Activated CD8-positive, alpha-beta T cell treated with anti-CD3 and anti-CD28 coated beads for 36 hours (primary cell): ENCODE measurements at places on chromosomes 2 and 18. TPM values are rescaled to one million over a fixed set of nuclear protein-coding genes. Genes with fewer than 3 reads are reported as not detected.

Gene CNTNAP5
- total RNA-seq: not detected

Gene KCNJ3
- not detected for total RNA-seq

Gene CHRNG
- total RNA-seq: not detected

Gene SCYGR6
- not detected for total RNA-seq

Gene IL36A
- not detected for total RNA-seq

Gene CHRND
- total RNA-seq: not detected

Gene THSD7B
- not detected for total RNA-seq

Gene EXOC6B
- total RNA-seq: 6.2 TPM

Gene ATP8B1
- total RNA-seq: 0.18 TPM

Gene MC4R
- not detected for total RNA-seq

Gene EEF1B2
- 1,168 TPM for total RNA-seq

Gene PSMA8
- total RNA-seq: 1.8 TPM

Gene MPV17
- total RNA-seq: 85.1 TPM

Gene PID1
- not detected for total RNA-seq

Gene PIK3C3
- total RNA-seq: 62.1 TPM

Gene INPP4A
- total RNA-seq: 46.9 TPM

Gene NAT8
- not detected for total RNA-seq

Gene SERPINB13
- not detected for total RNA-seq

Gene TACR1
- total RNA-seq: not detected

Gene LRP1B
- not detected for total RNA-seq

Gene USP40
- total RNA-seq: 15.8 TPM

Gene ALPI
- not detected for total RNA-seq

Gene DSG1
- not detected for total RNA-seq

Gene TWIST2
- not detected for total RNA-seq

Gene CPLX4
- not detected for total RNA-seq

Gene CAPG
- total RNA-seq: 18.7 TPM

Gene NTSR2
- total RNA-seq: not detected

Gene PTGR3
- total RNA-seq: 21.1 TPM

Gene SLC8A1
- 0.34 TPM for total RNA-seq

Gene GAD1
- 2.5 TPM for total RNA-seq

Gene SLC19A3
- not detected for total RNA-seq

Gene CCDC121
- total RNA-seq: 0.40 TPM

Gene TOGARAM2
- total RNA-seq: 2.7 TPM

Gene SOWAHC
- total RNA-seq: 0.29 TPM

Gene LYPD6B
- not detected for total RNA-seq

Gene CCDC102B
- 0.95 TPM for total RNA-seq

Gene SULT1C4
- not detected for total RNA-seq

Gene LRRTM4
- not detected for total RNA-seq

Gene KIAA2012
- total RNA-seq: not detected

Gene TMEM150A
- 1.0 TPM for total RNA-seq

Gene DUSP2
- 311 TPM for total RNA-seq

Gene ARHGEF4
- total RNA-seq: 4.2 TPM

Gene LINC00305
- total RNA-seq: not detected

Gene ZSWIM2
- total RNA-seq: not detected

Gene POTEJ
- total RNA-seq: not detected

Gene AQP12A
- not detected for total RNA-seq

Gene ITM2C
- total RNA-seq: 43.2 TPM

Gene STARD6
- total RNA-seq: not detected

Gene SLC4A3
- not detected for total RNA-seq

Gene AFF3
- total RNA-seq: 3.5 TPM

Gene OTOF
- total RNA-seq: 0.60 TPM

Gene SIX2
- not detected for total RNA-seq

Gene CFAP53
- total RNA-seq: 0.27 TPM

Gene SERPINB11
- total RNA-seq: not detected

Gene GREB1L
- not detected for total RNA-seq

Gene SKOR2
- total RNA-seq: not detected

Gene FBXO41
- 41.5 TPM for total RNA-seq

Gene IL37
- not detected for total RNA-seq

Gene CHPF
- 18.4 TPM for total RNA-seq
